Activated naive CD8-positive, alpha-beta T cell treated with anti-CD3 and anti-CD28 coated beads for 36 hours (primary cell): ENCODE measurements at places on chromosomes 13 and 19. TPM values are rescaled to one million over a fixed set of nuclear protein-coding genes. Genes with fewer than 3 reads are reported as not detected.

The OR7A5 gene
- not detected for total RNA-seq

DNA sequence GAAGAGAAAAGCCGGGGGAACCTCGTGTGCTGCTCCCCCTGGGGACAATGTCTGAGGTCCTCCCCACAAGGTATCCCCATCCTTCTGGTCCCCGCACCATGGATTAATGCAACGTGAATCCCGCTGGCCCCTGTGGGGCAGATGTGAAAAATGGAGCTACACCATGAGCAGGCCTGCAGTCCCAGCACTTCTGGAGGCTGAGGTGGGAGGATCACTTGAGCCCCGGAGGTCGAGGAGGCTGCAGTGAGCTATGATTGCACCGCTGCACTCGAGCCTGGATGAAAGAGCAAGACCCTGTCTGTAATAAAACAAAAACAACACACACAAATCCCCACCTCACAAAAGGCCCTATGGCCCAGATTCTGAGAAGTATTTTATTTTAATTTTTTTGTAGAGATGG, 1.2 kb upstream of the CFD start:
- DNase-seq, result no peak
- H3K4me1 ChIP-seq, result peaks cover 7% of the 10 kb centered on the region
- H3K36me3 ChIP-seq, result no peaks in the 10 kb centered on the region
- no peak overlapping the region for H3K27ac ChIP-seq
- peaks cover 21% of the 10 kb centered on the region for H3K27me3 ChIP-seq

DNA sequence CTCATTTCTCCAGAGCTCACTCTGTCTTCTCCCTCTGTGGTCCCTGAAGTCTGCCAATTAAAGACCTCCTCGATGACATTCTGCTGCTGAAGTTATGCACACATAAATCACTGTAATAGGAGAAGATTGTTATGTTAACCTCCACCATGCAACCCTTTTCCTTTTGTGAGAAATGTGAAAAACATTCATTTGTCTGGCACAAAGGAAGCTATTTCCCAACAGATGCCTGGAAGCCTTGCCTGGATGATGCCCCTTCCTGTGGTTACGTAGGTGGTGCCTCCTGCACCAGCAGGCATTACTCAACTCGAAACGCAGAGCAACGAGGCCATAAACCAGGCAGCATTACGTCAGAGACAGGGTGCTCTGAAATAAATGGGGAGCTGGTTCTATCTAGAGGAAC, 327.4 kb upstream of the ZNF507 start:
- no peak overlapping the region for H3K27ac ChIP-seq
- no peaks in the 10 kb centered on the region for H3K36me3 ChIP-seq
- DNase-seq, result no peak
- H3K4me1 ChIP-seq, result no peaks in the 10 kb centered on the region

GRCh38 chr19:32866564-32867265, 2.9 kb downstream of the SLC7A9 start:
- no peaks in the 10 kb centered on the region for H3K36me3 ChIP-seq
- no peak for DNase-seq
- H3K4me1 ChIP-seq, result no peaks in the 10 kb centered on the region
- no peak overlapping the region for H3K4me3 ChIP-seq
- no peaks in the 10 kb centered on the region for H3K27me3 ChIP-seq

DNA sequence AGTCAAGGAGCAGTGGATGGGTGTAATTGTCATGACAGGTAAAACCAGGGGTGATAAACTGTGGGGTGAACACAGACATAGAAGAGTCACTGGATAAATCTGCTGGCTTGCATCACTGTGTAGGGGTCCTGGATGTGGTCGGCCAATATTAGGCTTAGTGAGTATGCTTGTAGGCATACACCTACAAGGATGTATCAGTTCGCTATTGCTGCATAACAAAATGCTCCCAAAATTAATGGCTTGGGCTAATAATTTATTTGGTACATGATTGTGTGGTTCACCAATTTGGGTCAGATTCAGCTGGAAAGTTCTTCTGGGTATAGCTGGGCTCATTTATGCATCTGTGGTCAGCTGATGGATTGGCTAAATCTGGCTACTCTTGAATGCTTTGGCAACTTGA, 11.2 kb upstream of the EVI5L start:
- H3K27me3 ChIP-seq, result peaks cover 50% of the 10 kb centered on the region
- no peak for DNase-seq
- no peak overlapping the region for H3K27ac ChIP-seq
- no peak overlapping the region for H3K4me3 ChIP-seq

DNA sequence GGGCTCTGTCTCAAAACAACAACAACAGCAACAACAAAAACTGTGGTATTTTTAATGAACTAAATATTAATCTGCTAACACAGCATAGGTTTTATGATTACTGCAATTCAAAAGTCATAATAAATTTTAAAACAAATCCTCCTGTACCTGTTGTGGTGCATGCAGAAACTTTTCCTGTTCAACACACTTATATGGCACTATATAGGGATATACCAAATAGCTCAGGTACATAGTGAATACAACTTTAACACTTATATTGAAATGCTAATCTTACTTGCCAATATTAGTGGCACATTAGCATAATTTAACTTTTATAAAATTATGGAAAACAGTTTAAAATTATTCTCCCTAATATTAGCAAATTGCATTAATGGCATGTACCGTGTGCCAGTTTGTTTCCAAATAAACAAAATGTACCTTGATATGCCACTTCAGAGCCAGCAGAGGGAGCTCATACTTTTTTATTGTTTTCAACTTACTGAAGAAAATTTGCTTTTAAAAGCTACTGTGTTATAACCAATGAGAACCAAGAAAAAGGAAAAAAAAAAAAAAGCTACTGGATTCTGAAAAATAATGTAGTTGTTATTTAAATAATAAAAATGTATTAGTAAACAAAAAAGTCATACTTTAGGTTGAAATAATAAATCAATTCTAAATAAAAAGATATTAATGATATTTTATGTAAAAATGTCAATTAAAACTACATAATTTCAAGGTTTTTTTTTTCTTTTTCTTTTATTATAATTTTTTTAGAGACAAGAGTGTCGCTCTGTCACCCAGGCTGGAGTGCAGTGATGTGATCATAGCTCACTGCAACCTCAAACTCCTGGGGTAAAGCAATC, 18.0 kb upstream of the RBM26 start:
- H3K27ac ChIP-seq, result no peak overlapping the region
- H3K4me3 ChIP-seq, result no peak overlapping the region
- peaks cover 1% of the 10 kb centered on the region for H3K36me3 ChIP-seq

GRCh38 chr13:77466753-77467422, 68.6 kb upstream of the SCEL start:
- H3K36me3 ChIP-seq, result no peaks in the 10 kb centered on the region
- no peak for DNase-seq
- no peak overlapping the region for H3K27ac ChIP-seq
- no peaks in the 10 kb centered on the region for H3K4me1 ChIP-seq
- H3K27me3 ChIP-seq, result no peaks in the 10 kb centered on the region
- no peak overlapping the region for H3K4me3 ChIP-seq

GRCh38 chr19:50894478-50895356, 16.5 kb downstream of the KLK4 start:
- H3K4me3 ChIP-seq, result no peak overlapping the region
- H3K4me1 ChIP-seq, result peaks cover 5% of the 10 kb centered on the region
- H3K27me3 ChIP-seq, result peaks cover 28% of the 10 kb centered on the region
- H3K27ac ChIP-seq, result no peak overlapping the region
- H3K36me3 ChIP-seq, result peaks cover 2% of the 10 kb centered on the region
- no peak for DNase-seq

The ZNF235 gene
- 4.7 TPM for total RNA-seq

- H3K36me3 ChIP-seq, result no peaks in the 10 kb centered on the region
- H3K4me3 ChIP-seq, result no peak overlapping the region
- no peak for DNase-seq
- H3K27ac ChIP-seq, result no peak overlapping the region
- no peaks in the 10 kb centered on the region for H3K27me3 ChIP-seq
Observed at GRCh38 chr19:10211691-10212090, 16.9 kb upstream of the DNMT1 start.

The CEACAM21 gene
- total RNA-seq, result 37.5 TPM

The ZNF729 gene
- total RNA-seq, result not detected
